IPS DF 19.7 (cell line): ENCODE measurements at places on chromosomes 2 and 18.

- DNase-seq = no peak
Observed at GRCh38 chr2:66236067-66236685, 198.7 kb upstream of the MEIS1 start.

- DNase-seq = no peak
Observed at GRCh38 chr2:137706786-137707613, 257.3 kb upstream of the HNMT start.

DNA sequence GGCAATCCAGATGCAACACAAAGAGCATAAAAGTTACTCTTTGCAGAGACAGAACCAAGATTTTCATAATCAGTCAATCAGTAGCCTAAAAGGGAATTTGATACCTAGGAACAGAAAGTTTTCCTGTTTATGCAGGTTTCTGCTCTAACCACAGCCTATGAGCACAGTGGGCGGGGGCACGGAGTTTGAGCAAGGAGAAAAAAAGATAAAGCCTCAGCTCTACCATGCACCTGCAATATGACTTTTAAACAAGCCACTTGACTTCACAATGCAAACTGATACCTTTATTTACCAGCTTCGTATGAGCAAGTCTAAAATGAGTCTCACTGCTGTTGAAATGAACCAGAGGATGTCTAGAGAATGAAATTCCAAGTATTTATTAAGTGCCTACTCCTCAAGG, 5.6 kb upstream of the LRATD1 start:
- DNase-seq = no peak

DNA sequence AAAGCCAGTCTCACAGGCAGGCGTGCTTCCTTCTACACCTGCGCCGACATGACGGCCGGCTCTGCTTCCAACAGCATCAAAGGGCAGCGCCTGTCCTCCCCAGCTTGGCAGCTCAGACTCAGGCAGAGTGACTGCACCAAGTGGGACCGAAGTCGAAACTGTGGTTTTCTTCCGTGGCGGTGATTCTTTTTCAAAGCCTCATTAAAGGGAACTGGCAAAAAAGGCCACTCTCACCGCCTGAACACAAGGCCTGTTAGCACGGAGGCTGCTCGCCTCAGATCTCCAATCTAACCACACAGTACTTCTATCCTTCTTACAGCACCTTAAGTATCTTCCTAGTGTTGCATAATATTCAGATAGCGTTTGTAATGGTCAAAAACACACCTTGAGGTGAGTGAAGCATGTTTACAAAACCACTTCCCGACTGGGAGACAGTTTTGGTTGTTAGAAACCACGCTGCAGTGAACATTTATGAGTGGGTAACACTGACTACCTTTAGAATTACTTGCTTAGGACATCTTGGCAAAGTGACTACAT, 236.4 kb downstream of the HDAC4 start:
- no peak for DNase-seq

DNA sequence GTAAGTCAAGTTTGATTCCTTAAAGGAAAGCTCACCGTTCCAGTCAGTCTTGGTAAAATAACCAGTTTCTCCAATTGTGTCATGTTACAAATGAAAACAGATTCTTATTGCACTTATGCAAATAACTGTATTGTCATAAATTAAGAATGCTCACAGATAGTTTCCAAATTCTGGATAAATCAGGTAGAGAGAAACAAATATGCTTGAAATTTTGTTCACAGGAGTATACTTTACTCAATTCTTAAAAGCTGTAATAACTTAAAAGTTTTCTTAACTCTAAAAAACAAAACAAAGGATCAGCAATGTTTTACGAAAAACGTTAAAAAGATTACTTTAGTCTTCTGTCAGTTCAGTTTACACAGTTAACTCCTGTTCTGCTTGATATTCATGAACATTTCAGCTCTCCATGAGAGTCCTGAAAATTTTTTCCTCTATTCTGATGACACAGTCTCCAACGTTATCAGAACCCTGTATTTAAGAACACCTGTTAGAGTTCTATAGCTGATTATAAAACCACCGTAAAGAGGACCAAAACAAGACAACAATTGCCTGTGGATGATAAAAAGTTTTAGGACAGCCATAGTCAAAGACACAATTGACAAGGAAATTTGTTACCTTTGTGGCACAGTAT, 4.4 kb downstream of the GAL3ST2 start:
- no peak for DNase-seq

DNA sequence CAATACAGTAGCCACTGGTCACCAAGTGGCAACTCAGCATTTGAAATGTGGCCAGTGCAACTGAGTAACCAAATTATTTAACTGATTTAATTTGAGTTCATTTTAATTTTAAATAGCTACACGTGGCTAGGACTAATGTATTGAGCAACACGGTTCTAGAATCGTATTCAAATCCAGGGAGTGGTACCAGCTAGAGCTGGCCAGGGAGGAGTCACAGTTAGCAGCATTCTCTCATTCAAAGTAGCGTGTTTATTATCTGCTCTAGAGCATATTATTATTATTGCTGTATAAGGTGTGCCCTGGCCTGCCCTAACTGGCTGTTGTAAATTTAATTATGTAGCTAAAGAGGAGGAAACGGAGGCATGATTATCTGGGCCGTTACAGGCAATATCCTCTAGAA, 92.9 kb downstream of the GALNT3 start:
- DNase-seq = no peak

- no peak for DNase-seq
Observed at GRCh38 chr18:67300498-67300897, 216.0 kb downstream of the DSEL start.

DNA sequence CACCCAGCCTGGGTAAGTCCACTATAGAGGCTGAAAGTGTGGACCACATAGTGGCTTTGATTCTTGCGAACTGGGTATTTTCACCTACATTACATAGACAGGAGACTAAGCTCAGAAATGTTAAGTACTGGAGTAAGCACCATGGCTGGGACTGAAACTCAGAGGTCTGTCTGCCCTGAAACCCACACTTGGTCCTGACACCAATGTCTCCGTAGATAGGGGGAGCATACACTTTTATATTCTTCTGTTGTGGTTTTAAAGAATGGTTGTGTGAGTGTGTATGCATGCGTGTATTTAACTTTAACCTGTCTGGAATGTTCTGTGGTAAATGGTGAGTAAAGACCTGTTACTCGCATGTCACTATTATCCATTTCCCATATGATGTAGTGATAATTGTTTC, 10.3 kb upstream of the NPPC start:
- DNase-seq = no peak

- DNase-seq = no peak
Observed at GRCh38 chr2:172859581-172860335, 124.1 kb downstream of the RAPGEF4 start.

DNA sequence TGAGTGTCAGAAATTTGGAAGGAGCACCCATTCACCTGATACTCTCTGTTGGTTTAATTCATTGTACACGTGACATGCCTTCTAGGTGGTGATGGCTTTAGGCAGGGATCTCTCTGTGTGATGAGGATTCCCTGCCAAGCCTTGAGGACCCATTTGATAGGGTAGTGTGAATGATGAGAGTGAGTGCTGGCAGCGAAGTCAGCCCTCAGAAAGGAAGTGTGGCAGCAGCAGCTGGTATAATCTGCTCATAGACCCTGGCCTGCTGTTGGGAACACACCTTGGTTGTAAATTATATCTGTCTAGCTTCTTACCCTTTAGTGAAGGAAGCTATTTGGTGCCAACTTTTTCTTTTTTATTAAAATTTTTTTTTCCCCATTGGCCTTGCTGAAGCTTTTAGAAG, 164.5 kb downstream of the HAUS1 start:
- no peak for DNase-seq

DNA sequence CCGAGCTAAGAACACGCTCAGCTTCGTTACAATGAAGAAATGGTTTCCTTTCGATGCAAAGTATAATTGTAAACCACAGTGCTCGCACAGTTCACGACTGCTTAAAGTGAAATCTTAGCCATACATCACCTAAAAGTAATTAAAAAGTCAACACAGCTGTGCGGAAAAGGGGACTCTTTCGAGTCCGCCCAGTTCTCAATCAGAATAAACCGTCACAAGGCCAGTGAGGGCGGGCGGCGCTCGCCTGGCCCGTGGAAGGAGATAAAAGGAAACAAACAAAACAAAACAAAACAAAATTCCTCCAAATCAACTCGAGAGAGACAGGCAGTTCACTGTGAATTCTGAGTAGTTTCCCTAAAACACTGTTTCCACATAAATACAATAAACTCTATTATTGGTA, 200.9 kb downstream of the TWIST2 start:
- no peak for DNase-seq

GRCh38 chr2:181172676-181173075, 192.3 kb downstream of the UBE2E3 start:
- DNase-seq = no peak

GRCh38 chr18:24043403-24043802, 28.8 kb downstream of the TTC39C start:
- DNase-seq = no peak

- DNase-seq = no peak
Observed at GRCh38 chr2:177334940-177335543, 57.5 kb upstream of the AGPS start.

- DNase-seq = no peak
Observed at GRCh38 chr2:15729001-15729400, 137.3 kb downstream of the DDX1 start.

- no peak for DNase-seq
Observed at GRCh38 chr2:238339814-238340213, 19.5 kb downstream of the TRAF3IP1 start.

DNA sequence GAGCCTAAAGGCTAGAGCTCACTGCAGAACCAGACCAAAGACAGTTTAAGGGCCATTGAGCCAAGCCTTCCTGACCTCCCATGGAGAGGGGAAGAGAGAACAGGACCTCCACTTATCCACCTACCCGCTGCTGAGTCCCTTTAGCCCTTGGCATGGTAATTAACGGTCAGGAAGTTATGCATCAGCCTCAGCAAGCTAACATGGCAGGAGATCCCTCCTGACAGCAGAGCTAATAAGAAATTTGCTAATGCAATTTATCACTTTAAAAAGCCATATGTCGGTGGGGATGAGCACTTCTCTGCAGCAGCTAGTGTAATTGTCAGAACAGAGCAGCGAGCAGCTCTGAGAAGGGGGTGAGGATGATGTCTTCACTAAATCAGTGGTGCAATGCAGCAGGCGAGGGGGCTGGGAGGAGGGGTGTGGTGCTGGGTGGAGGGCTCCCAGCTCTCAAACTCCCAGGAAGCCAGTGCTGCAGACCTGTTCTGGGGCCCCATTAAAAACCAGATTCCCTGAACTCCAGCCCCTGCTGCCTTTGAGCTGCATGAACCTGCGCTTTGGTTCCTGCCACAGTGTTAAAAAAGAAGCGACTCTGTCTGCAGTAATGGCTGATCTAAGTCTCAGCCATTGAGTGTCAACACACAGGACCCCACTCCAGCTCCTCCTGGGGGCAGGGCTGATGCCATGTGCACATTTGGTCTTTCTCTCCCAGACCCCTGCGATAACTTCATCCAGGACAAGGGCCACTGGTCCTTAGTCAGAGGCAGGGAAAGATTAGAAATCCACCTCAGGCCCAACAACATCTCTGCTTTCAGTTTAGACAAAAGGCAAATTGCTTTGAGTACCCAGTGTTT, 84.2 kb upstream of the STPG4 start:
- no peak for DNase-seq

DNA sequence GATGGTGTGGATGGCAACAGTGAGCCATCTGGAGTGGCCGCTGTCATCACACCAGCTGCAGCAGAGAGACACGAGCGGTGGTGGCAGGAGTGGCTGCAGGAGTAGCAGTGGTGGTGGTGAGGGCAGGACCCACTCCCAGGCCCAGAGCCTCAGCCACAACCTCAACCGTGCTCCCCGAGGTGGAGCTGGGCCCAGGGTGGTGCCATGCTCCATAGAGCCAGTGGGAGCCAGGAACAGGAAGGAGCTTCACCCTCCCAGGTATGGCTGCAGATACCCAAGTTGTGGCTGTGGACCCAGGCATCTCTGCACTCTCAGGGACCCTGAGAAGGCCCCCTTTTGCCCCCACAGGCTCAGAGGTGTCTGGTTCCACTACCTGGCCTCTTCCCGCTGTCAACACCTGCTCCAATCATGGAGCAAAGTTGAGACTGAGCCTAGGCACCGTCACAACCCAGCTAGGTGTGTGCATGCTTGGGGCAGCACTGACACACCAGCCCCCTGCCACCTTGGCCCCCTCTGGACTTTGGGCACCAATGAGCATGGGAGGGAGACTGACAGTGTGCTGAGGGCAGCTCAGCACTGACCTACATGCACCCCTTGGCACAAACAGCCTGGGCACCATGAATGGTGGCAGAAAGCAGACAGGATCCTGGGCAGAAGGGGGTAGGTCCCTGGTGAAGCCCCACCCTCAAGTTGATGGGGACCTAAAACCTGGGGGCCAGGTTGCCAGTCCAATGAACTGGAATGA, 188.9 kb downstream of the NDUFA10 start:
- no peak for DNase-seq

DNA sequence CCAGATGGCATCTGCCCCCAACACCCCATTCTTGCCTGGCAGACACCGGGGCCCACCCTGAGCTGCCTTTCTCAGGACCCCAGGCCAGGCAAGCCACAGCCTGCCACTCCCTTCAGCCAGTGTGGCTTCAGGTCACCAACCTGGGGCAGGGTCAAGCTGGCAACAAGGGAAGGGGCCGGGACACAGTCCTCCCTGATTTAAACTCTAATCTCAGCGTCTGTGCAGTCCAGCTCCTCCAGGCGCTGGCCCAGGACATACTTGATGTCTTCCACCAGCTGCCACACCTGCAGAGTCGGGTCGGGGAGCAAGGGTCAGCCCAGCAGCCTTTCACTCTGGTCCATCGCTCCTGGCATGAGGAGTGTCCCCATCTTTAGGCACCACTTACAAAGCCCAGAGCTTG, 29.0 kb upstream of the ALPP start:
- no peak for DNase-seq

DNA sequence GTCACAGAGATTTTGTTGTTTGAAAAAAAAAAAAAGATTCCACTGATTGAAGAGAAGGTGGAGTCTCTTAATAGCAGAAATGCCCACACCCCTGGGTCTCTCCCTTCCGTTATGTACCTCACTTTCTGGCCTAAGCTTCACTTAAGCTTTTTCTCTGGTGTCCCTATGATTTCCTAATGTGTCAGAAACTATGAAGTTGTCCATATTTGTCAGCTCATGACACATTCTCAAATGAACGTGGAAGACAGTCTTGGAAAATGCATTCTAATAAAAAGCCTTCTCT, 5.4 kb upstream of the MALL start:
- DNase-seq = no peak
